Stimulated activated CD8-positive, alpha-beta memory T cell treated with anti-CD3 and anti-CD28 coated beads, Interleukin-4, amount 100 ng/mL, for 1 hour (primary cell): ENCODE measurements at places on chromosomes 3 and 15.

DNA sequence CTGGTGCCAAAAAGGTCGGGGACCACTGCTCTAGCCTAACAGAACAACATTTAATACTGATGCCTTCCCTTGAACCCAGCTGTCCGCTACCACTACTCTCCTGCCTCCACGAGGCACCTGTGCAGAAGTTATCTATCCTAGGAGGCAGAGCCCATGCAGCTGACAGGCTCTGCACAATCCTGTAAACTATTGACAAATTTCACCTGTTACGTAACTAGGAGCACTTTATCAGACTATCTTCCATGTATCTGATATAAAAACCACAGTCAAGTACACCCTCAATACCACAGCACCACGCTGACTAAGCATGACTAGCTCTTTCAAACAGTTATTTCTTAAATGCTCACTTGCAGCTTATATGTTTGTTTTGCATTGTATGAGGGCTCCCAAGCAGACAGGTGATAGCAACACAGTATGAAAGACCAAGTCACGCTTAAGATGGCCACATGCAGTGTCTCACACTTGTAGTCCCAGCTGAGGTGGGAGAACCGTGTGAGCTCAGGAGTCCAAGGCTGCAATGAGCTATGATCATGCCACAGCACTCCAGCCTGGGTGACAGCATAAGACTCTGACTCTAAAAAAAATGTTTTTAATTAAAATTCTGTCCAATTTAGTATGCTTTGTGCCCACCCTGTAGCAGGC is 4.5 kb upstream of the IL17RC start:
- DNase-seq: no peak

DNA sequence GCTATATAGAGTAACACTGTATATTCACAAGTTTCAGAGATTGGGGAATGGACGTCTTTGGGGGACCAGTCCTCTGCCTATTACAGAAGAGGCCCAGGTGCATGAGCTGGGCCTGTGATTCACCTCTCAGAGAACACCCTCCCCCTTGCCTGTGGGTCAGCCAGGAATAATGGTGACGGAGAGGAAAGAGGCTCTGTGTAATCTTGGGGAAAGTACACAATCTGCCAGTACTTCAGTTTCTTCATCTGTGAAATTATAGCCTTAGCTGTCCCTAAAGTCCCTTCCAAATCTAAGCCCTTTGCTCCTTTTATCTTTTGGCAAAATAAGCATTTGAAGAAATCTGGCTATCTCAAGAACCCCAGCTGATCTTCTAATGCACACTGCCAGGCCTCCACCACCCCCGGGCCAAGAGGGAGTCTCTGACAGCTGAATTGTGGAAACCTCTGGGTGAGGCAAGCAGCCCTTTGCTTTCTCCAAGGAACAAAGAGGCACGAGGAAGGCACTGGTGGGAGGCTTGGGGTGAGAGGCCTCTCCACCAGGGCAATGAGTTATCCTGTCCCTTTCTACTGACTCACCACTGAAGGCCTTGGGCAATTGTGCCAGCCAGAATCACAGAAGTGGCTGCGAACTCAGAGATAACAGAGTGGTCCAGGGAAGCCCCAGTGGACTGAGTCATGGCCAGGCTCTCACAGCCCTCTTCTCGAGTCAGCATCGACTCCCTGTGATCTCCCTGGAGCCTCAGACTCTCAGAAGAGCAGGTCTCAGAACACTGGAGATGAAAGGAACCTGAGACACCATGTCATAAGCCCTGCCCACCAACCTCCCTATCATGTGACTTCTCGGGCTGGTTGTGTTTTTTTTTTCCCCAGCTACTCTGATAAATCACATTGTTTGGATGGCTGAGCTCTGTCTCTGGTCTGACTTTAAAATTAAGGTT is 31.8 kb downstream of the CCNL1 start:
- DNase-seq: no peak

DNA sequence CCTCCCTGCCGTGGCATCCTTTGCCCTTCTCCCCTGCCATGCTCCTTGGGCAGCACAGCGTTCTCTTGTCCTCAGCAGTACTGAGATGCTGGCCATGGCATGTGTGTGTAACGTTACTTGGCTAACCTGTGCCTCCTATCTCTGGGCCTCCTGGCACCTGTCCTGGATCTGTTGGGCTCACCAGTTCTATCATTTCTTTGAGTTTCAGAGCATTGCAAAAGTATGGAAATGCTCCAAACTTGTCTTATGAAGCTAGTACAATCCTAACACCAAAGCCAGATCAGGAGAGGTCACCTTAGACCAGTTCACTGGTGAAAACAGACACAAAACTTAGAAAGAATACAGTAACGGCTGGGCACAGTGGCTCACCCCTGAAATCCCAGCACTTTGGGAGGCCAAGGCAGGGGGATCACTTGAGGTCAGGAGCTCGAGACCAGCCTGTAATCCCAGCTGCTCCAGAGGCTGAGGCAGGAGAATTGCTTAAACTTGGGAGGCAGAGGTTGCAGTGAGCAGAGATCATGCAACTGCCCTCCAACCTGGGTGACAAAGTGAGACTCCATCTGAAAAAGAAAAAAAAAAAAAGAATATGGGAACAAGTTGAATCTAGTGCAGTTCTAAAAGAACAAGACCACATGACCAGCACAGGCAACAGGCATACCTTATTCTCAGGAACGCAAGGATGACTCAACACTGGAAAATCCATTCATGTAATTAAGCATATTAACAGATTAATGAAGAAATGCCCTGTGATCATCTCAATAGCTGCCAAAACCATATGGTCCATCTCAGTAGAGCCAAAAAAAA is 62.4 kb upstream of the TRPM1 start:
- DNase-seq: no peak

DNA sequence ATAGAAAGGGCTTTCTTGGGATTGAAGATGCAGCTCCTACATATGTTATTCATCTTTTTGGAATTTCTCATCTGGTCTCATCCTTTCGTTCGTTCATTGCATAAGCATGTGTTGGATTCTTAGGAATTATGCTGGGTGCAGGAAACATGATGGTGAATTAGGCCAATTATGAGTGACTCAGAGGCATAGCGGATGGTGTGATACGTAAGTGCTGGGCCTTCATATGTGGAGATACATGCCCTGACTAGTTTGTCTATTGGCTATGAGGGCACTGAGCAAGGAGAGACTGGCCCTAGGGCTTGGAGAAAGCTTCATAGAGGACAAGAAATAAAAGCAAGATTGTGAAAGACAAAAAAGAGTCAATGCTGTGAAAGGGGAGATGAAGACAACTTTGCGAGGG is 235.1 kb downstream of the MYRIP start:
- DNase-seq: no peak

GRCh38 chr3:158790901-158791589 is 10.8 kb upstream of the MFSD1 start:
- DNase-seq: no peak

GRCh38 chr3:34106879-34107278 is 308.4 kb downstream of the PDCD6IP start:
- no peak for DNase-seq

DNA sequence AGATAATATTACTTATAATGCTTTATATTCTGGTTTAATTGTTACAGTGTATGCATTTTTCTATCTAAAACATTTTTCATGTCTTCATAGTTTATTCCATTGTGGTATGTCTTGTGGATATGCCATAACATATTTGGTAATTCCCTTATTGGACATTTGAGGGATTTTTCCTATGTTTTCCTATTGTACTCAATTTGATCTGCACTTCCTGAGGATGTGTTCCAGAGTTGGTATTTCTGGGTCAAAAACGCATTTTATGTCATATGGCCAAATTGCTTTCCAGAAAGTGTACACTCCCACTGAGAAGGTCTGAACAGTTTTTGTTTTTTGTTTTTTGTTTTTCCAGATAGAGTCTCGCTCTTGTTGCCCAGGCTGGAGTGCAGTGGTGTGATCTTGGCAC is 6.8 kb downstream of the ARL8B start:
- no peak for DNase-seq

GRCh38 chr3:39809181-39809994 is at the start of gene MYRIP:
TSS of gene MYRIP (plus strand) at chr3:39809609. CDS start at chr3:39900817, 91,208 bp downstream.
- DNase-seq: no peak

DNA sequence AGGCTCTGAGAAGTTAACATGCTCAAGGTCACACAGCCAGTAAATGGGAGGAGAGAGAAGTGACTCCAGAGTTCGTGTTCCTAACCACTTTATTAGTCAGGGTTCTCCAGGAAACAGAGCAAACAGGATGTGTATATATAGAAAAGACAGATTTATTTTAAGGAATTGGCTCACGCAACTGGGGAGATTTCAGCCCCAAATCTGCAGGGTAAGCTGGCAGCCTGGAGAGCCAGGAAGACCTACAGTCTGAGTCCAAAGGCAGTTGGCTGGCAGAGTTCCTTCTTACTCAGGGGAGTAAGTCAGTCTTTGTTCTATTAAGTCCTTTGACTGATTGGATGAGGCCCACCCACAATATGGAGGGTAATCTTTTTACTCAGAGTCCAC is 118.2 kb upstream of the PROK2 start:
- no peak for DNase-seq

- no peak for DNase-seq
Observed at GRCh38 chr3:111319598-111319997, 222.4 kb upstream of the CD96 start.

GRCh38 chr15:68341760-68342725 is 64.5 kb downstream of the FEM1B start:
- no peak for DNase-seq

- DNase-seq: no peak
Observed at GRCh38 chr3:130760922-130761321, 14.3 kb upstream of the PIK3R4 start.

DNA sequence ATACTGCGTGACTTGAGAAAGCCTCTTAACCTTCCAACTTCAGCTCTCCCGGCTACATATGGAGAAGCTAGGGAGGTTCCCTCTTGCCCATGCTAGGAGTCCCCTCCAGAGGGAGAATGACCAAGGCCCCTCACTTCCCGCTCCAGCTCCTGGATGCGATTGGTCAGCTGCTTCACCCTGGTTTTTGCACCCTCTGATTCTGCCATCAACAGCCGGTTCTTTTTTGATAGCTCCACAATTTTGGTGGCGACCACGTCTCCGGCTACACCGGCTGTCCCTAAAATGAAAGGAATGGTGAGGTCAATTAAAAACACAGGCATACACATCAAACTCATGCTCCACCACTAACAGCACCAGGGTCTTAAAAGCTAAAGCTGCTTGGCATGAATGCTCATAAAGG is 20.6 kb downstream of the CCDC13 start:
- DNase-seq: no peak

- no peak for DNase-seq
Observed at GRCh38 chr3:189625071-189625470, 6.1 kb upstream of the TP63 start.

DNA sequence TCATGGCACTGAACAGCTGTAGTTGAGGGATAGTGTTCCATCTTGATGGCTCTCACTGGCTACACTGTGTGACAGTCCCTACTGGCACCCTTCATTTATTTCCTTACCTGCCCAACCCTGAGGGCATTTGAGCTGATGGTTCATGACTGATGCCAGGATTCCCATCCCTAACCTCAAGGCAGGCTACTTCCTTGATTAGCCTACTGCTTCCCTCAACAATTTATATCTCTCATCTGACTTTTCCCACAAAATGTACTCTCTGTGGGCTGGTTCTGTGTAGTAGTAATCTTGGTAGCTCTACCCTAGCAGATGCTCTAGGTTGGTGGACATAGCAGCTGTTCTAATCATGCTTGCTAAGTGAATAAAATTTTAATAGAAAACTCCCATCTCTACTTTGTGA is 106.0 kb downstream of the THRB start:
- DNase-seq: no peak

- DNase-seq: no peak
Observed at GRCh38 chr3:1251282-1252060, 158.6 kb downstream of the CNTN6 start.

GRCh38 chr3:37197810-37198371 is 23.5 kb upstream of the LRRFIP2 start:
- no peak for DNase-seq

DNA sequence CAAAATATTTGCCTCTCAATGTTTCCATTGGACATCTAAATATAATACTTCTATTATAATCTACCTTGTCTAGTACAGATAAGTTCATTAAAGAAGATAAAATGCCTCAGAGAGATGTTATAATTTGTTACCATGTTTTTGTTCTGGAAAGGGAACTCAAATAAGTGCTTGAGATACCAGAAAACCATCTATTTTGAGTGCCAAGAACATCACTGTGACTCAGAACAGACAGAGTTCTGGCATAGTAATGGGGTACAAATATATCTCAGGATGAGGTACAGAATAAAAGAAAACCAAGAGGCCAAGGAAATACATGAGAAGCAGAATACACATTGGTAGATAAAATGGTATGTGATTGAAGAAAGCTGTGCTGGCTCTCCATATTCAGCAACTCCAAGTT is 58.9 kb downstream of the IMPG2 start:
- no peak for DNase-seq

DNA sequence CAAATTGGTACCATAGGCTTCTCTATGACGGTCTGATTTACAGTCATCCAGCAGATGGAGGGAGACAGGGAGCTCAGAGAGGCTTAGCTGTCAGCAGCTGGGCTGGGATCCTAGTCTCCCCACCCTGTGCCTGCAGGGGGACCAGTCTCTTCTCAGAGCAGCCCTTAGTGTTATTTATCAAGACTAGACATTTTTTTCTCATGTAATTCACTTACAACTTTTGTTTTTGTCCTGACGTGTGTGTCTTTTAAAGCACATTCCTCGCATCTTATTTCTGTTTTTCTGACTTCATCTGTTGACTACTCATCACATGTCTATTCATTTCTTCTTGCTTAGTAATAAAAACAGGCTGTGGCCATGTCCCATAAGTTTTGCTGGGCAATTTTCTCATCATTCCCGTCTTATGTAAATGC is 116.1 kb downstream of the KLF13 start:
- no peak for DNase-seq

DNA sequence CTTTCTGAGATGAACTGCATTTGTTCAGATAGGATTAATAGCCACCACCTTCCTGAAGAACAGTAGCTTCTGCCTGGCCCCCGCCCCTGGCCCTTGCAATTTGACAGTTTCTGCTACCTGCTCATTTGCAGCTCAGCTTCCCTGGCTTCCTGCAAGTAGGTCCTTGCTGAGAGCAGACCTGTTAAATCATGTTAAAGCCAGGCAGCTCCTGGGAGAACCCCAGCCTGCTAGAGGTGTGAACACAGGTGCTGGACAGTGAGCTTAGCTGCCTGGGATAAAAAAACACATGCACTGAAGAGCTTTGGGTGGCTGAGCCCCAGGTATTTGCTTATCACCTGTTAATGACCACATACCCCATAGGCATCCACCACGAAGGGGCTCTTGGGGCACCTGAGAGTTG is 143.4 kb downstream of the PTPRG start:
- DNase-seq: no peak

GRCh38 chr3:129558081-129558771 is 15.3 kb downstream of the H1-8 start:
- DNase-seq: no peak
